ENCODE measurements at places on chromosomes 7 and 10.
A peak's percentile ranks its signal among the peaks of the same experiment; 100 is the strongest.

DNA sequence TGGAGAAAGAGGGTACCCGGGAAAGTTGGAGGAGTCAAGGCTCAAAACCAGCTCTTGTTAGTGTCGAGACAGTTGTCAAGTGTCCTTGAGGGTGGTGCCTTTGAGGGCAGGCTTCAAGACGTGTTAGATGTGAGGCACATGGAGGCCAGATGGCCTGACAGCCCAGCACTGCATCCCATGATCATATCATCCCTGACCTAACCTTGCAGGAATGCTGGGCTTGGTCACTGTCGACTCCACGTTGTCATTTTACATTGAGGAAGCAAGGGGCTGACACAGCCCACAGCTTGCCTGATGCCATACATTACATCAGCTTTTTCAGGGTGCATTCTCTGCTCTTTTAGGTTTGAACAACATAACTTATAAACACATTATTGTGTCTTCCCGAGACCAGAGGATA lies 114.1 kb downstream of the ABCA13 start:
- DNase-seq: no peak

- DNase-seq: no peak
These were observed 10.8 kb upstream of the ELN start for GRCh38 chr7:74017125-74017524.

GRCh38 chr10:119364645-119365600 lies 157.6 kb downstream of the GRK5 start:
- no peak for DNase-seq

DNA sequence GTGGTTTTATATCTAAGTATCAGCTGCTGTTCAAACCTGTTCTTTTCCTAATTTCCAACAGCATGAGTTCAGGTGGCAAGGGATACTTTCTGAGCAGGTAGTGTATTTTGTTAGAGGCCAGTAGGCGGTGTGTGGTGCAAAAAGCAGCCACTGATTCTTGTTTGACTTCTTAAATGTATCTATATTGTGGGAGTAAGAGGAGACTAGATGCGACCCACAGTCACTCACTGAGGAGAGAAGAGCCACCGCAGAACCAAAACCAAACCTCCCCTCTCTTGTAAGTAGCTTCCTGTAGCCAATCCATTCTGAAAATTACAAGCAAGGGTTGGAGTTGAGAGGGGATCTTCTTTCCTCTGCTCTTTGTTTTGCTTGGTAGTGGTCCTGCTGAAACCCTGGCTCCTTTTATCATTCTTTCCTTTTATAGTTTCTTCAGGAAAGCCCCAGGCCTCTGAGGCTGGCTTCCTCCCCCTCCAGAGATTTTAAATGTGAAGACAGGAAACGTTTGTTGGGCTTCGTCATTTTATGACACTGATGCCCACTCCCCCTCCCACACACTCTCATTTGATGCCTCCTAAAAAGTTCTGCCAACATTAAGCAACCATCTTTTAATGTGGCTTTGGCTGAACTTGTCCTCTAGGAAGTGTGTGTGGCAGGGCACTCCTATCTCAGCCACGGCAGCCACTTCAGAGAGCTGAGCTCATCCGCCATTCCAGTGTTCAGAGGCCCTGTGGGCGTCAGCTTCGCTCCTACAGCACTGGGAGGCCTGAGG lies 566.0 kb downstream of the SUGCT start:
- no peak for DNase-seq

DNA sequence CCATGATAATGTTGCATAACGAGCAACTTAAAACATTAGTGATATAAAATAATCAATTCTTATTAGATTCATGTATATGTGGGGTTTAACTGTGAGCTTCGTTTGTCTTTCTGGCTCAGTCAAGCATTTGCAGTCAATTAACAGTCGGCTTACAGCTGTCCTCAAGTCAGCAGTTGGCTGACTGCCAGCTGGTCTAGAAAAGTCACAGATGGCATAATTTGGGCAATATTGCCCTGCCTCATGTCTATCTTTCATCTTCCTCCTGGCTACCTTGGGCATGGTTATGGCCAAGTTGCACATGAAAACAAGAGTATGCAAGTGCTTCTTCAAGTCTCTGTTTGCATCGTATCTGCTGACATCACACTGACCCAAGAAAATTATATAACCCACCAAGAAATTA lies 186.1 kb upstream of the ZWINT start:
- DNase-seq: no peak

- no peak for DNase-seq
These were observed 59.9 kb upstream of the DNAJB6 start for GRCh38 chr7:157276731-157277562.

DNA sequence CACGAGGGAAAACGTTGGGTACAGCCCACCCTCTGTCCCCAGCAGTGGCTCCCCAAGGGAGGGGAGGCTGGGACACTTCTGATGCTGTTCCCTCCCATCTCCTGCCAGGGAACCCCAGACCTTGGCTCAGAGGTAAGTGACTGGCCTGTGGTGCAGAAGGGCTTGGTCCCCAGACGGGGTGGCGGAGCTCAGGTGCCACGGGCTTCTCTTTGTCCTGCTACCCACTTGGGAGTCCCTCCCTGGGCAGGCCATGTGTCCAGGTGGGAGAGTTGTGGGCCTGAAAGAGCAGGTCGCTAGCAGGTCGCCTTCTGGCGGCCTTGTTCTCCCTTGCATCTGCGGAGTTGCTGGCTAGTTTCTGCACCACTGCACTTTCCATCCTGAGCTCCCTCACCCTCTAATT lies 10.1 kb downstream of the ATP5MF start:
- DNase-seq: no peak

DNA sequence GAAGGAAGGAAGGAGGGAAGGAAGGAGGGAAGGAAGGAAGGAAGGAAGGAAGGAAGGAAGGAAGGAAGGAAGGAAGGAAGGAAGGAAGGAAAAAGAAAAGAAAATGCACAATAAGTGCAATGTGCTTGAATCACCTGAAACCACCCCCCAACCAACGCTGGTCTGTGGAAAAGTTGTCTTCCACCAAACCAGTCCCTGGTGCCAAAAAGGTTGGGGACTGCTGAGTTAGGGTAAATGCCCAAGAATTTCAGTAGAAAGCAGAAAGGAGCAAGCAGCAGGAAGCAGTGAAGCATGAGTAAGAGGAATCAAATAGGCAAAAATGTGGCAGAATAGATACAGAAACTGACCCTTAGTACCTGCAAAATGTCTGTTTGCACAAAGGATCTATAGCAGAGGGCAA lies 137.2 kb downstream of the JCAD start:
- DNase-seq: no peak

- DNase-seq: no peak
These were observed 285.2 kb upstream of the MKLN1 start for GRCh38 chr7:131042269-131043160.

DNA sequence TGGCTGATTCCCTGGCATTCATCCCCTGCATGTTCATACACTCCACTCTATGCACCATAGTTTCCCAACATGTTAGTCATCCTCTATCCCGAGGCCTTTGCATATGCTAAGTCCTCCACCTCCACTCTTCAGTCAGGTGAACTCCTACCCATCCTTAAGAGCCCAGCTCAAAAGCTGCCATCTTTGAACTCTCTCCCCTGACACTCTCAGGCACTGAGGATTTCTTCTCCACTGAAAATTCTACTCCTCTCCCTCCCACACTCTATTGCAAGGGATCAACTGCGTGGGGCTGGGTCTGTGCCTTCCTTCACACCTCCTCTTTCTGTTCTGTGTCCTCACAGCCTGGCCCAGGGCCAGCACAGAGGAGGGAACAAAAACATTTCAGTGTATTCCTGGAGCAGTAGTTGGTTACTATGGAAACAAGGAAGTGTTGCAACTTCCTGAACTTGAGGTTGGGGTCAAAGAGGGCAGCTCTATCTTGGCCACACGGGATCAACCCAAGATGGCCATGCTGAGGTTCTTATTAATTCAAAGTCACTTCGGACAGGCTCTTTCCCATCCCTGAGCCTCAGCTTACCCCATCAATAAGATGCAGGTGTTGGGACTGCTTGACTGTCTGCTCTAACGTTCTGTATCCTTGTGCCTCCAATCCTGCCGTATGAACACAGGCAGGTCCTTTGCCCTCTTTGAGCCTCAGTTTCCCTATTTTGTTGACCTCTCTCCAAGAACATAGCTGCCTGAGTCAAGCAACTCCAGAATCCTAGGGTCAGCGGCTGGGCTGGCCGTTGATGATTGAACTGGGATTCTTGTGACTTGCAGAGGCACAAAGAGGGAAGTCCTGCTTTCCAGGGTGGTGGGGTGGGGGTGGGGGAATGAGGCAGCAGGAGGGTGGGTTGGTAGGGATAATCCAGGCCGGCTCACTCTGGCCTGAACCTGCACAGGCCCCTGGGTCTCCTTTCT lies 15.5 kb downstream of the ZMIZ1 start:
- DNase-seq: no peak

GRCh38 chr7:108660465-108660864 lies 90.8 kb downstream of the DNAJB9 start:
- no peak for DNase-seq

GRCh38 chr7:131111792-131112191 lies 215.9 kb upstream of the MKLN1 start:
- no peak for DNase-seq

DNA sequence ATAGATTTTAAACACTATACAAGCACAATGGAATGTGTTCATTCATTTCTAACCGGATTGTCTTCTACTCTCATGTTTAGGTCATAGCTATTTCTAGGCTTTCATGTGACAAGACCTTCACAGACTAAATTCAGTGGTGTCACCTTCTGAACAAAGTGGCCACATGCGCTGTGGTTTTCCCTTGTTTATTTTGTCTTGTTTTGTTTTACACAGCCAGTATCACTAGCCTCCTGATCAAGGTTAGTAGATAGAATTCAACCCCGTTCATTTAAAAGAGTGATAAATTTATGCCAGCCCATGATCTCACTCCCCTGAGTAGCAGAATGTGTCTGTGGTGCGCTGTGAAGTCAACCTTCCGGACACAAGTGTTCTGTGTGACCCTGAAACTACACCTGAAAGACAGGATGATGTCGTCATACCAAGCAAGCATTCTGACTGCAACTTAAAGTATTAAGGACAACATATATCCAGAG lies 209.1 kb downstream of the CREB5 start:
- no peak for DNase-seq

GRCh38 chr7:113370910-113371309 lies 252.6 kb upstream of the SMIM30 start:
- DNase-seq: no peak

DNA sequence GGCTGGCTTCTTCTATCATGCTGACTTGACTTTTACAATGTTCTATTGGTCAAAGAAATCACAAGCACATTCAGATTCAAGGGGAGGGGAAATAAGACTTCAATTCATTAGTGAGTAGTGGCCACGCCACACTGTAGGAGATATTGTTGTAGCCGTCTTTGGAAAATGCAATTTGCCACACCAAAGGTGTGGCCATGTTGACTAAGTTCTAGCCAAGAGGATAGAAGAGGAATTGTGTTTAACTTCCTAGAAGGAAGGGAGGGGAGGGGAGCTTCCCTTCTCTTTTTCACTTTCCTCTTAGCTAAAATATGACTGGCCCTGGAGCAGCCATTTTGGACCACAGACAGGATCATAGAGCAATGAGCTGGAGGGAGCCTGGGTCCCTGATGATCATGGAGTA lies 3.4 kb upstream of the PRKAR2B start:
- DNase-seq: no peak

- peak; percentile 66 for DNase-seq
These were observed 34.8 kb downstream of the GRID2IP start for GRCh38 chr7:6516387-6516983.

- DNase-seq: peak; percentile 98
These were observed at the start of gene SDHAF3 for GRCh38 chr7:97117372-97118188. SDHAF3 (plus strand) TSS chr7:97117698; CDS start chr7:97117724, 26 bp downstream.

- no peak for DNase-seq
These were observed 62.7 kb upstream of the NANOS1 start for GRCh38 chr10:118966850-118967125.

- DNase-seq: no peak
These were observed 261.2 kb downstream of the GLI3 start for GRCh38 chr7:41975849-41976248.

DNA sequence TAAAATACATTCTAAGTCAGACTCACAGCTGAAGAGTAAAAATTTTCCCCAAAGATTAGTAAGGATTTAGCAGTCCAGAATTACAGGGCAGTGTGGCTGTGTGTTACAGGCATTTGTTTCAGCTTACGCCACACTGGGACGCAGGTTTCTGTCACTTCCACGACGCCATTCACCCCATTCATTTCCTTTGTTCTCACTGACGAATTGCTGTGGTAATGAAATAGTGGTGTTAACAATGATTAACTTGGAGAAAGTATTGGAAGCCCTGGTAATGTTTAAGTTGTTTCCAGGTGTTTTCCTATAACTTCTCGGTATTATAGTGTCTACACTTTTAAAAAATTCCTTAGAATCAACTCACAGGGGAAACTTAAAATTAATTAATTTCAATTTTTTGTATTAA lies 370.9 kb downstream of the SH2D4B start:
- DNase-seq: no peak

- no peak for DNase-seq
These were observed at the start of gene AKR1C4 for GRCh38 chr10:5196702-5197113. AKR1C4 (plus strand) TSS chr10:5196837; CDS start chr10:5196868, 31 bp downstream.

- no peak for DNase-seq
These were observed 84.0 kb upstream of the TMEM248 start for GRCh38 chr7:66837007-66837406.

- DNase-seq: no peak
These were observed 127.0 kb downstream of the LYZL1 start for GRCh38 chr10:29415876-29416275.

GRCh38 chr10:13809427-13809826 lies 222.7 kb downstream of the PRPF18 start:
- DNase-seq: no peak

- DNase-seq: no peak
These were observed 6.2 kb upstream of the PIK3CG start for GRCh38 chr7:106858618-106859532.

DNA sequence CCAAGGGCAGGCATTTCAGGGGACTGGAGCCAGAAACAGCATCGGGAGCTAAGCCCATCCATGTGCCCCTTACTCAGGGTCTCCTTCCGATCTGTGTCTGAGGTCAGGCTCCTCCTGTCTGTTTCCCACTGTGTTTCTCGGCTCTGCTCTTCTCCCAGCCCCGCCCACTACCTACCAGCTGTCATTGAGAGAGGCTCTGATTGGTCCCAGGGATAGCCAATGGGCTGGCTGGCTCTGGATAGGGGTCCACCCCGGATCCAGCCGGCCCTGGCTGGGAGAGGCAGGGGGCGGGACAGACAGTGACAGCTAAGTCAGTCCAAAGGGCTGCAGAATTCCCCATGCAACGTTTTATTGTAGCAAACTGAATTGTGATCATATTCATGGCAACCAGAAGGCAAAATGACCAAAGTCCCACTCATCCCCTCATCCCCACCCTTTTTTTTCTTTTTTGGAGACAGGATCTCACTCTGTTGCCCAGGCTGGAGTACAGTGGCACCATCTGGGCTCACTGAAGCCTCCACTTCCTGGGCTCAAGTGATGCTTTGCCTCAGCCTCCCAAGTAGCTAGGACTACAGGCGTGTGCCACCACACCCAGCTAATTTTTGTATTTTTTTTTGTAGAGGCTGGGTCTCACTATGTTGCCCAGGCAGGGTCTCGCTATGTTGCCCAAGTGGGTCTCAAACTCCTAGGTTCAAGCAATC lies 76.3 kb downstream of the CLIP2 start:
- DNase-seq: no peak

DNA sequence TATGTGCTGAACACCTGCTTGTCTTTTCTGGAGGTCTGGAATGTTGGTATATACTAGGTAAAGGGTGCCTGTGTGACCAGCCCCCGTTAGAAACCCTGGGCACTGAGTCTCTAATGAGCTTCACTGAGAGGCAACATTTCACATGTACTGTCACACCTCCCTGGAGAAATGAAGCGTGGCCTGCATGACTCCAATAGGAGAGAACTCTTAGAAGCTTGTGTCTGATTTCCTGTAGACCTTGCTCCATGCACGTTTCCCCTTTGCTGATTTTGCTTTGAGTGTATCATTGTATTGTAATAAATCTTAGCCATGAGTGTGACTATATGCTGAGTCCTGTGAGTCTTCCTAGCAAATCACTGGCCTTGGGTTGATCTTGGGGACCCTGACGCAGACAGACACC lies 82.8 kb downstream of the PPP1R3C start:
- no peak for DNase-seq

All from activated CD8-positive, alpha-beta memory T cell treated with anti-CD3 and anti-CD28 coated beads, Interleukin-2, amount 50 U/mL, for 4 hours (primary cell).